ENCODE measurements at places on chromosomes 4 and X.
A peak's percentile ranks its signal among the peaks of the same experiment; 100 is the strongest.

DNA sequence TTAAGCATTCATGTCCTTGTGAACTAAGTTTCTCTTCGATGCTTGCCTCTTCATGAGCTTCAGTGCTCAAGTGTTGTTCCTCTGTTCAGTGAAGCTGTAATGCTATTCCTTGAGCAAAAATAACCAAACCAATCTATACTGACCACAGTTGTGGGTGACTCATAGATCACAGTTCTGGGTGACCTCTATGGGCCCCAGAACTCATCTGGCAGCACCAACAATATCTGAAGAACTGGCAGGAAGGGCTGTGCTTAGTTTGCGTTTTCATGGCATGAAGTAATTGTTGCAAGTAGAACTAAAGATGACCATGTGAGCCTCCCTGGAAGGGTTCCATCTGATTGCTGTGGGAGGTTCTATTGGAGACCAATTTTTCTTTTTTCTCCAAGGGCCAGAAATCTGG lies 106.2 kb downstream of the CCNG2 start:
- DNase-seq: peak; percentile 15

- no peak for DNase-seq
Observed at GRCh38 chr4:32112891-32113290, 1392.7 kb downstream of the PCDH7 start.

DNA sequence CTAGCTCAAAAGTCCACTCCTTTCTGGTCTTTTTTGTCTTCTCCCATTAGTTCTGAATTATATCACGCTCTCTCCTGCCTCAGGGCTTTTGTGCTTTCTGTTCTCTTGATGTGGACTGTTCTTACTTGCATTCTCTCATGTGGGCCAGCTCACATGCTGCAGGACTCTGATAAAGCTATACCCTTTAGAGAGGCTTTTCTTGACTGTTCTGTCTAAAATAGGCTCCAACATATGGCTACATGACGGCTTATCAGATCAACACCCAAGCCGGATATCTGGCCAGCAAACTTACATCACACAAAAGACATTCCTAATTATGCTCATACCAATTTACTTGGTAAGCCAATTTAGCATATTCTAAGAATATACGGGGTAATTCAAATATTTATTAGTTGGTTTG lies 1494.5 kb downstream of the TECRL start:
- DNase-seq: no peak

- no peak for DNase-seq
Observed at GRCh38 chrX:68830419-68831404, 1.9 kb downstream of the EFNB1 start.

DNA sequence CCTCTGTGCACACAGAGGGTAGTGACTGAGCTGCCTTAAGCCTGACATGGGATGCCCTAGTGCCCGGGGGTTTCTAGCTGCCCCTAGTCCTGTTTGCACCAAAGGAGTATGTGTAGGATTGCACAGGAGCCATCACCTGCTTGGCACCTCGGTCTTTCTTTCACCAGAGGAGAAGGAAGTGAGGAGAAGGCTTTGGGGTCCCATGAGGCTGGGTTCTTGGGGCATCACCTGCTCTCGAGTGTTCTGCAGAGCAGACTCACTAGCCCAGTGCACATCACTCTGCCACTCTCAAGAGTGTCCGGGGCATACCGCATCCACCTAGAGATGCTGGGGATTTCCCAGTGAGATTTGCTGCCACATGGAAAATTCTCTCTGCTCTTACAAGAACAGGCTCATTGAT lies 40.5 kb upstream of the GPR78 start:
- DNase-seq: no peak

GRCh38 chrX:69104756-69105434 lies 60.4 kb downstream of the PJA1 start:
- no peak for DNase-seq

- DNase-seq: peak; percentile 57
Observed at GRCh38 chr4:34720571-34720970, 1523.7 kb downstream of the ARAP2 start.

DNA sequence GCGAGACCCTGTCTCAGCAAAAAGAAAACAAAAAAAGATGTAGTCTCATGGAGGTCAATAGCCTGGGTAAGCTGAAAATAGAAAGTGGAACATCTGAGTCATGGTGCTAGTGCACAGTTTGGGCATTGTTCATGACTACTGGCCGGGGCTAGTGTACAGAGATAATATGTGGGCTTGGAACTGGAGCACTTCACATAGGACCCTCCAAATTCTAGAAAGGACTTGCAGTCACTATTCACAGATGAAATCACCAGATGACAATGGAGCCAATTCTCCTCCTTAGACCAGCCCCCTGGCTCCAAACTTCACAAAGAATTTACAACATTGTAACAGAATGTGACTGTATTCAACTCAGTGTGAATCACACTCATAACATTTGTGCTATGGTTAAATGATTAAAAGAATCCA lies 367.8 kb upstream of the SLC7A11 start:
- peak; percentile 77 for DNase-seq

DNA sequence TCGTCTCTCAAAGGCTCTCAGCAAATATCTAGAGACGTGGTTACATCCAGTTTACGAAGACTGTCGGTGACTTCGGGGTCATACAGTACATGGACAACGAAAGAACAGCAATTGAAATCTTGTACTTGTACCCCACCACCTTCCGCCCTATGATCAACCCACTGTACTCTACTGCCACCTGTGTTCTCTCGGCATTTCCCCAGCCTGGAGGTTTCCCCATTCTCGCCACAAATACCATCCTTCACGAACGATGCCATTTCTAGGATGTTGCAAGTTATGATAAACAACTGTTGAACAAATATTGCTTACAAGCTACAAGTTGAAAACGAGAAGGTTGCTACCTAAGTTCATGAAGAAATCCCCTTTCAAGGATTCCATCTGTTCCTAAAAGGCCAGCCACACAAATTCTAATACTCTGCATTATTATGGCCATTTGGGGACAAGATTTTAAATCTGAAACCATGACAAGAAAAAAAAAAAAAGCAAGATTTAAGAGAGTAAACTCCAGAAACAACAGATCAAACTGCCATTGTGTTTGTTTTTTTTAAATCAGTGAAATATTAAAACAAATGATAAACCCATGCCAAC lies 1.6 kb downstream of the APBB2 start:
- DNase-seq: peak; percentile 81

DNA sequence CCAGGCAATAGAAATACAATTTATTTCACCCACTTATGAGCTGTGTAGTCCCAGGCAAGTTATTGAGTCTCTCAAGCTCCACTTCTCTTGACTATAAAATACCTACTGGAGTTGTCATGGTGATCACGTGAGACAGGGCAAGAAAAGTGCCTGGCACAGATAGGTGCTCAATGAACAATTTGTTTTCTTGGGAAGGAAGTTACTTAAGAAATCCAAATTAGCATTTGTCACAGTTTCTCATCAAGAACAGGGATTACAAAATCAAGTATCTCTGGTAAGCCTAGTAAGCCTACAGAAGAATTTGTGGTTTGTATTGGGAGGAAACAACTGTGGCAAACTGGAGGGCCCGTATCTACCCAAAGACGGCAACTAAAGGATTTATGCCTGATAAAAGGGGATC lies 37.5 kb upstream of the RASGEF1B start:
- DNase-seq: no peak

DNA sequence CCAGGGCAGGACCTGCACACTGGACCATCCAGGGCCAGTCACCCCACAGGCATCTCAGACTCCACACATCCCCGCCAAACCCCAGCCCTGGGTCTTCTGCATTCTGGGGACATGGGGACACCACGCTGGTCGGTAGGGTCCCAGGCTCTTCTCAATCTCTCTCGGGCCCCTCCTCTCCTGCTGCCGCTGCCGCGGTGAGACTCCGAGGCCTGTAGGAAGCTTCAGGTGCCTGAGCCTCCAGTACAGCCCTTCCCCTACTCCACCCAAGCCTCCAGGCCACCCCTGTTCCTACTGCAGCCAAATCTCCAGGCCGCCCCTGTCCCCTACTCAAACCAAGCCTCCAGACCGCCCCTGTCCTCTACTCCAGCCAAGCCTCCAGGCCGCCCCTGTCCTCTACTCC lies 5.5 kb upstream of the ASMT start:
- DNase-seq: peak; percentile 15

DNA sequence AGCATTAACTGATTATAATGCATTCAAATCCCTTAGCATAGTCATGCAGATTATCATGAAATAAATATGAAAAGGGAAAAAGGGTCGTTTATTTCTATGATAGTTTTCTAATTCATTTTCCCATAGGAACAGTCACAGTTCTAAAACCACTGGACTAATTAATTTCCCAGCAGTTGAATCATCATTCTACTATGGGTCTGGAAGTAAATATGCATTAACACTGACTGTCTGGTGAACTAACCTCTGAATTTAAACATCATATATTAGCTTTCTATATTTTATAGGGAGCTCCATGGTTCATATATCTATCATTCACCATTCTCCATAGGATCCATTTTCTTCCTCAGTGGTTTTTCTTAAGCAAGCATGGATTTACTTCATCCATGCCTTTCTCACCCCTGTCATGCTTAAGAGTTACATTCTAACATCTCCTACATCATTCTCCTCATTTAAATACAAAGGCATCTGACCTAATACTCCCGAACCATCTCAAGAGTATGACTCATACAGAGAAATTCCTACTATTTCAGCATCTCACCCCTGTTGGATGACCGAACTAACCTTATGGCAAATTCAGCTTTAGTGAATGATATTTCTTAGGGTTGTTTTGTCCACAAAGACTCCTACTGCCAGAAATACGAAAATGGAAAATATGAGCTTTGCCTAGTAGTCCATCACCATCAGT lies 198.7 kb upstream of the ADAMTS3 start:
- DNase-seq: peak; percentile 44

- no peak for DNase-seq
Observed at GRCh38 chr4:107937040-107937439, 5.7 kb downstream of the CYP2U1 start.

DNA sequence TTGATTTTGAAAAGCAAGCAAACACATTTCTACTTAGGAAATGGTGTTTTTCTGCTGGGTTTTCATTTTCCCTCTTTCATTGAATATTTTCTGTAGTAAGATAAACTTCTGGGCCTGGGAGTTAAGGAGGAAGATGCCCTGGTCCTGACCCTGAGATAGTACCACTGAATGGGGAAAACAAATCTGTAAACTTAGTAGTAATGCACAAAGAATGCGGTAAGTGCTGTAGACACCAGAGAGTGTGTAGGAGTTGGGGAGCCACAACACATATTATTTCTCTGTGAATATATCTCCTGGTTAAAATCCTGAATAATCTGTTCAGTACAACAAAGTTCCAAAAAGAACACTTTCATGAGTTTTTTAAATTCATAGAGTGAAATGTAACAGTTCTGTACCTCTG lies 178.3 kb downstream of the MAPK10 start:
- peak; percentile 59 for DNase-seq

GRCh38 chrX:40096395-40097091 lies 1.2 kb downstream of the BCOR start:
- DNase-seq: peak; percentile 53

GRCh38 chr4:23332313-23332712 lies 557.5 kb downstream of the PPARGC1A start:
- DNase-seq: peak; percentile 29

GRCh38 chrX:8913655-8914409 lies 112.6 kb upstream of the FAM9A start:
- DNase-seq: peak; percentile 3

- DNase-seq: no peak
Observed at GRCh38 chr4:81412946-81413495, 58.7 kb downstream of the RASGEF1B start.
